Mammary epithelial cell (primary cell): ENCODE measurements at places on chromosomes 2 and 18. TPM values are rescaled to one million over a fixed set of nuclear protein-coding genes. Genes with fewer than 3 reads are reported as not detected.

Gene UGT1A5
- total RNA-seq = 0.99 TPM in 2 replicates

DNA sequence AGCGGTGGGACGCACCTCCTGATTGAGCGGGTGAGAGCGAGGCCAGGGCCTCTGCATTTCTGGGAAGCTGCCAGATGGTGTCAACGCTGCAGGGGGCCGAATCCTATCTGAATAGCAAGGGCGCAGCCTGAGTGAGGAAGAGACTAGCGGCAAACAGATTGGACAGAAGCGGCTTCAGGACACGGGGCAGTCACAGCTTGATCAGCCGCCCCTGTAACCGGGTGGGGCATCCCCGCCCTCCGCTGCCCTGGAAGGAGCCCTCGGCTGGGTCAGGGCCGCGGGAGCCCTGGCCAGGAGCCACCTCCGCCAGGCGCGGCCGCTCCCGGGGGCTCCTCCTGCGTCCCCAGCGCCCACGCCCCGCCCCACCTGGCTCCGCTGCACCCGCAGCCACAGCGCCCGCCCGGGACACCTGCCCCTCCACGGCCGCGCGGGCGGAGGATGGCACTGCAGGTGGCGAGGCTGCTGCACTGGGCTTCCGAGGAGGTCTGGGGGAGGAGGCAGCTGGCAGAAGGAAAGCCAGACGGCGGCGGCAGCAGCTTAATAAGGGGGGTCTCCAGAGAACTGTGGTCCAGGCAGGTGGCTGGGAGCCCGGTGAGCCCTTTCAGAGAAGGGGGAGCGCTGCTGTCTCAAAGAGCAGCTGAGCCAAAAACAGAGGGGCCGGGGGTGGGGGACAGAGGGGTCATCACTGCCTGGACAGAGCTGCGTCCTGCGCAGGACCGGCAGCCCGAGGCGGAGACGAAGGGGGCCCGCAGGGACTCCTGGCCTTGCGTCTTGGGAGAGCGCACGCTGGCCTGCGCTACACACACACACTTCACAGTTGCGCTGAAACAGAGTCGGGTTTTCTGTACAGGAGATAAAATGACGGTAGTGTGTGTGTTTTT lies 18.8 kb upstream of the SOX11 start:
- no peak for DNase-seq

Gene ATG4B
- total RNA-seq = 81.0 TPM

DNA sequence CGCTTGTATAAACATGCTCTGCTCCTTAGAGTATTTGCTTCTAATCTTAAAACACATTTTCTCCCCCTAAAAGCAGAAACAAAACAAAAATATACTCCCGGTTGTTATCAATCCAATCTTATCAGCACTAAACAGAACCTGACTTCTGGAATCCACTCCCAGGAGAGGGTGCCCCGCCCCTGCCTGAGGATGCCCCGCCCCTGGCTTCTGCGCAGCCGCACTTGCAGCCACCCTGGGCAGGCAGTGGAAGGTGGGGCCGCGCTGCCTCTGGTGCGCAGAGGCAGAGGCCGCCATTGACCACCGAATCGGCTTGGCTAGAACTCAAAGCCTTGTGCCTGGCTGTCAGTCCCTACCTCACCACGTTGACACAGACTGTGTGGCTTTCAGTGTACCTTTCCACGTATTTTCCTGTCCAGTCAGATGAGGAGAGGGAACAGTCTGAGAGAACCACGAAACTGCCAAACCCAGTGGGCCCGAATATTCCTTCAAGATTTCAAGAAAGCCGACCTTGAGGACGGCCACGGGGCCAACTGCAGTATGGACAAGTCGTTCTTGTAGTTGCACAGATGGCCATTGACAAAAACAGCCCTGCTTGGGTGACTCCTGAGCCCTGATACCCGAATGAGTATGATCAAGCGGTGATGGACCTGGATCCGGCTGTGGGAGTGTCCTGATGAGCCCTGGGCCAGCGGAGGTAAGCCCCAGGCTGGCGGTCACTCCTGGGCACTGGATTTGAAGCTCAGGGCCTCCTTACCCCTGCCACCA lies 46.2 kb upstream of the ARHGAP28 start:
- DNase-seq = no peak

Gene GREB1L
- total RNA-seq = 2.0 TPM

Gene CD226
- 0.67 TPM for total RNA-seq

- no peak for DNase-seq
These were observed 593.3 kb upstream of the FANCL start for GRCh38 chr2:58834404-58834803.

Gene ANKRD30BL
- not detected in 2 replicates for total RNA-seq

Gene SYT4
- total RNA-seq = not detected in 2 replicates

Gene CAPN13
- not detected in 2 replicates for total RNA-seq
